ENCODE measurements at places on chromosomes 4 and X. TPM values are rescaled to one million over a fixed set of nuclear protein-coding genes. Genes with fewer than 3 reads are reported as not detected.

AFM gene
- 0.12 TPM for polyA plus RNA-seq

BLTP1 gene
- 49.6 TPM for polyA plus RNA-seq

CXCL13 gene
- polyA plus RNA-seq = 6.4 TPM

TET2 gene
- polyA plus RNA-seq = 36.8 TPM

HMGB3 gene
- polyA plus RNA-seq = 56.9 TPM

IL21 gene
- not detected for polyA plus RNA-seq

UGT8 gene
- polyA plus RNA-seq = 0.59 TPM

AMMECR1 gene
- 9.3 TPM for polyA plus RNA-seq

PLAC1 gene
- polyA plus RNA-seq = 4.0 TPM

DNA sequence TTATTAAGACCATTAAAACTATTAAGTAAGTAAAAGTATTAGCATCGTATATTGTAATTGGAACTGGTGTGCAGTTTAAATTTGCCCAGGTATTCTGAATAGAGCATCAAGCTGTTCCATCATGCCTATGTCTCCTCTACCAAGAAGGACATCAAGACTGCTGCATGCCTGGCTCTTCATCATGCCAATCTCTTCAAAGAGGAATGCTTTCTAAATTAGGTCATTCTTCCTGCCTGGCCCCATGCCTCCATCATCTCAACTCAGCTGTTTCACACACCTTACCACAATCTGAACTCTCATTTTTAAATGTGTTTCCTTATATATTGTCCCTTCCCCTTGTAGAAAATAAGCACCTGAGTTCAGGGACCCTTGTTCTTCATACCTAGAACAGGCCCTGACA, 270.5 kb upstream of the PPARGC1A start:
- no peak for DNase-seq

- DNase-seq = no peak
These were observed 37.0 kb downstream of the NOP14 start for GRCh38 chr4:2925931-2926860.

DNA sequence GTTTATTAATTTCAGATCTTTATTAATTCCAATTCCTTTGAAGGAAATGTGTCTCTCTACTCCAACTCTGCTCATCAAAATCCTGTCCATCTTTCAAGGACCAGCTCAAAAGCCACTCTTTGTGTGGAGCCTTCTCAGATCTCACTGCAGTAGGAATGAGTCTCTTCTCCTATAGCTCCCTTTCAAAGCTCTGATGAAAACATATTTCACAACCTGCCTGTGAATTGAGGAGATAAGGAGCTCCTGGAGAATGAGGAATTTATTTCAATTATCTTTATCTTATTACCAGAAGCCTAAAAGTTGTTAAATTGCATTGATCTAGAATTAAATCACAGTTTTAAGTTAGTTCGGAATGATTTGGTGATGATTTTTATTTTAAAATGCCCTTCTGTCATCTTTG, 92.6 kb upstream of the TRPC3 start:
- no peak for DNase-seq

- peak; percentile 8 for DNase-seq
These were observed 47.5 kb downstream of the PKD2 start for GRCh38 chr4:88054901-88055300.

DNA sequence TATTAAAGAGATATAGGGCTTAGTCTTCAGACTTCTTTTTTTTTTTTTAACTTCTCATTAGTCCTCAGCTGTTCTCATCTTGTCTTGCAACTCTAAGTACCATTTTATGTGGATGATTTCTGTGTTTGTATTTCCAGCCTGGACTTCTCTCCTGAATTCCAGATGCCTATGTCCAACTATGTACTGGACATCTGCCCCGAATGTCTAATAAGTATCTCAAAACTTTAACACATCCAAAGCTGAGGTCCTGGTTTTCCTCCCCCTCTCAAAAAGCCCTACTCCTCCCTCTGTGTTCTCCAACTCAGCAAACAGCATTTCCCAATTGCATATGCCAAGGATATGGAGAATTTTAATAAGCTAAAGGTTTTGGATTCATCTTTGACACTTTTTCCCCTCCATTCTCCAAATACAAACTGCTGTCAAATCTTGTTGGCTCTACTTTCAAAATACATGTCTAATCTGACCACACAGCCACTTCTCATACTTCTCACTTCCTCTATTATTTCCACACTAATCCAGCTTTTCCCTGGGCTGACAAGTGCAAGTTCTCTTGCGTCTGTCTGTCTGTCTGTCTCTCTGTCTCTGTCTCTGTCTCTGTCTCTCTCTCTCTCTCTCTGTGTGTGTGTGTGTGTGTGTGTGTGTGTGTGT, 79.8 kb downstream of the CLCN5 start:
- DNase-seq = no peak

DNA sequence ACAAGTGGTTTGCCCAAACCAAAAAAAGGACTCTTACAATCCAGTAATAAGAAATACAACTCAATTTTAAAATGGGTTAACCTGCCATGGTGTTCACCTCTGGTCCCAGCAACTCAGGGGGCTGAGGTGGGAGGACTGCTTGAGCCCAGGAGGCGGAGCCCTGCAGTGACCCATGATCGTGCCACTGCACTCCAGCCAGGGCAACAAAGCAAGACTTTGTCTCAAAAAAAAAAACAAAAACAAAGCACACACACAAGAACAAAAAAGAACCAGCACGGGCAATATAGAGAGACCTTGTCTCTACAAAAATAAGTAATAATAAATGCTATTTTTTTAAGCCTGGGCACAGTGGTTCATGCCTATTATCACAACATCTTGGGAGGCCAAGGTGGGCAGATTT, 28.7 kb downstream of the ARAP2 start:
- no peak for DNase-seq

GRCh38 chr4:139794158-139794954, 128.7 kb downstream of the MGST2 start:
- peak; percentile 38 for DNase-seq

DNA sequence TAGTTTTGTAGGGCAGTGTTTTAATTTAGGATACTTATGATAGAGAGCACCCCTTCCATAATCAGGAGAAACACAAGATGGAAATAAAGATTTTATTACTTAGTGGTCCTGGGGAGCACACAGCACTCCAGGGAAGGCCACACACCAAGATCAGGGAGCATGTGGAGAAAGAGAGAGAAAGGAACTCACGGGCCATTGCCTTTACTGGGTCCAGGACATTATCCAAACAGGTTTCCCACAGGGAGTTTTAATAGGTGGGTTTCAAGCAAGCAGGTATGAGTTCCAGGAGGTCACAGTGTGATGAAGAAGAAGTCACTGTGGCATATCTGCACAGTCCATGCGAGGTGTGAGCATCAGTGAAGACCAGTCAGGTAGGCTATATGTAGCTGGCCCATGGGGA, 46.8 kb downstream of the NFKB1 start:
- no peak for DNase-seq

GRCh38 chr4:80172203-80172602, 25.1 kb upstream of the PRDM8 start:
- DNase-seq = no peak

- DNase-seq = no peak
These were observed 149.4 kb downstream of the APBB2 start for GRCh38 chr4:41064953-41065352.

DNA sequence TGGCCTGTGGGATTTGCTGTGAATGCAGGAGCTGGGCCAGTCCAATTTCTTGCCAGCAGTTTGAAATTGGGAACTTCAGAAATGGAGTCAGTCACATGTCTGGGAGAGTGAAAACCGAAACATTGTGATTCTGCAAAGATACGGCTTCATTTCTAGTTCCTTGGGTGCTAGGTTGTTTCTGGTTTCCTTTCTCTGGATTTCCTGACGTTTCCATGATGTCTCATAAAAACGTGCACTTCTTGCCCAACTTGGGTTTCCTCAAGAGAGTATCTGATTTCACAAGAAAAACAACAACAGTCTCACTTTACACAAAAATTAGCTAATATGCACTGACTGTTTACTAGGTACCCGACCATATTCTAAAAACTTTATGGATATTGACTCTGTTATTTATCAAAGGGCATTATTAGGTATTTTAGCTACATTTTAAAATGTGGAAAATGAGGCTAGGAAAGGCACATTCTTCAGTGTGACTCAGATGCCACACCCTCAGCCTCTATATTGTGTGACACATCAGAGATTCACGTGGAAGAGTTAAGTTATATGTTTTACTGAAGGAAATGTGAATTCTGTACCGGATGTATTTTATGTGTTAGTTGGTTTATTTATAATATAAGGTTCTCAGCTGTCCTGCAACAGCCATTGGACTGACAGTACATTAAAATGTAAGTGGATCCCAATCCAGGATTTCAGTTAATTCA, 225.0 kb upstream of the PUDP start:
- no peak for DNase-seq

DNA sequence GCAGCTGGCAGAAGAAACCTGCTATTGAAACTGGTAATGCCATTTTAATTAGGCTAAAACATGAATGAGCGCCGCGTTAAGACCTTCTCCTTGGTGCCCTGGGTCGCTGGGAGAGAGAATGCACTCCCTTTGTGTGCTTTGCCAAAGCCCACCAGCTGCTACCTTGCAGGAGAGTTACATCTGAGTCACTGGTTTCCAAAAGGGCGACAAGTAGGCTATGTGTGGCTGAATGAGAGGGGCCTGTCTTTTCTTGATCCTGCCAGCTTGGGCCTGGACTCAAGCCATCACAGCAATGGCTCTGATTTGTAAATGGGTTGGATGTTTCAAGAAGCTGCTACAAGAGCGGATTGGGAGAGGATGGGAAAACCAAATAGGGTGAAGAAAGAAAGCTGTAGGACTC, 81.5 kb downstream of the NHS start:
- no peak for DNase-seq

GRCh38 chr4:95732061-95732460, 107.8 kb upstream of the PDHA2 start:
- DNase-seq = no peak

- DNase-seq = no peak
These were observed 270.0 kb downstream of the ARHGAP24 start for GRCh38 chr4:85744950-85745349.

DNA sequence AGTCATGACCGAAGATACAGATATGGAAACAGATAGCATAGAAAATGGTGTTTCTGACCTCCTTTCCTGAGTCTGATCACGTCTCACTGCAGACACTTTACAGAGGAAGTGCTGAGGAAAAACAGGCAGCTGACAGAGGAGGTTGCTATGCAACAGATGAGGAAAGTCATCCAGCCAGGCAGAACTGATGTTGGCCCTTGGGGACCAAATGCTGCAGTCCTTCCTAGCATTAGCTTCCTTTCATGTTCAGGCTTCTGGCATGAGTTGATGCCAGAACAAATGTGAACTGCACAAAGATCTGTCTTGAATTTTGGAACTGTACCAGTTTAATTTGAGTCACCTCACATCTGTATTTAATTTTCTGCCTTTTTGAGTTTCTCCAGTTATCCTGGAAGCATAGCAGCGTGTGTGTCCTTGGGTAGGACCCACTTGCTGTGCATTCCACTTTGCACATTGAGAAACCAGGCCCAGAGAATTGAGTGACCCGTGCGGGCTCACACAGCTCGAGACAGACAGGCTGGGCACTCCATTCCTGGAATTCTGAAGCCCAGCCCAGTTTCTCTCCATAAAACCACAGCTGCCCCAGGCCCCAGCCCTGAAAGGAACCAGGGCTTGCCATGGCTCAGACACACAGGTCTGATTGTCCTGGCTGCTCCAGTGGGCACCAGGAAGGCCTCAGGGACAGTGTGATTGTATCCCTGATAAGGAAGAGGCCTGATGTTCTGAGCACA, 1.4 kb upstream of the MAGED1 start:
- peak; percentile 88 for DNase-seq

- peak; percentile 13 for DNase-seq
These were observed 673.6 kb upstream of the TENM3 start for GRCh38 chr4:181569553-181569952.

GRCh38 chr4:176259330-176260090, 9.5 kb downstream of the ASB5 start:
- no peak for DNase-seq

GRCh38 chr4:140702096-140702757, 54.0 kb downstream of the TBC1D9 start:
- DNase-seq = no peak

GRCh38 chr4:2085496-2085901, 26.4 kb downstream of the NAT8L start:
- DNase-seq = no peak

DNA sequence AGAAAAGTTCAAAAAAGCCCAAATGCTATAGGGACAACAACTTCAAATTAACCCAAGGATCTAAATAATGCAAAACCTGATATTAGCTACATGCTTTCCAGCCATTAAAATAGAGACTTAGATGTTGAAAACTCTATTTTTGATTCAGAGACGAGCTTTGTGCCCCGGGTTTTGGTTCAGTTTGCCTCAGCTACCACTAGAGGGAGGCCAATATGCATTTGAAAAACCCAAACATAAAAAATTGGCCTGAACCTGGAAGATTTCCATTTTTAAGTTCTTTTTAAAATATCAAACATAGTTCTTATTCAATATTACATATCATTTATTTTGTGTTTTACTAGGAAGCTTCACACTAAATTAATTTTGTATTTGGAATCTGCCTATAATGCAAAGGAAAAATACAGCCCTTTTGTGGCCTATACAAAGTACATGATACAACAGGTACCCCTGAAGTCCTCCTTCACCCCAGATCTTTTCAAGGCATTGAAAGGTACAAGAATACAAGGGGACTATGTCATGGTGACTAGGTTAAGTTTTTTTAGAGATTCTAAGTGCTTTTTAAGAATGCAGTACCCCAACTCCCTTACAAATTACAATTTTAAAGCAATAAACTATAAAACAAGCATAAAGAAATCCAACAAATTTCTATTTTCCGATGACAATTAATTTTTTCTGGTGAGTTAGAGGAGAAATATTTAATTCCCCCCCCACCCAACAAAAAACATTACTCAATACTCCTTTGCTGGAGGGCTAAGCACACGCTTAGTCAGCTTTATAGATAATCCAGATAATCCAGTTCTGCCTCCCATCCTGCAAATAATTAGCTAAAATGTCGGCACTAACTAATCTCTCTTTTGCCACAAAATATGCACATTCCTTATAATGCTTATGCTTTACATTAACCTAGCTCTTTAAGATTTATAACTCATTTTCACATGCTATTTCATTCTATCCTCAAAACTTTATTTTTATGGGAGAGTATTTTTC, 97.7 kb upstream of the PTPN13 start:
- peak; percentile 37 for DNase-seq

DNA sequence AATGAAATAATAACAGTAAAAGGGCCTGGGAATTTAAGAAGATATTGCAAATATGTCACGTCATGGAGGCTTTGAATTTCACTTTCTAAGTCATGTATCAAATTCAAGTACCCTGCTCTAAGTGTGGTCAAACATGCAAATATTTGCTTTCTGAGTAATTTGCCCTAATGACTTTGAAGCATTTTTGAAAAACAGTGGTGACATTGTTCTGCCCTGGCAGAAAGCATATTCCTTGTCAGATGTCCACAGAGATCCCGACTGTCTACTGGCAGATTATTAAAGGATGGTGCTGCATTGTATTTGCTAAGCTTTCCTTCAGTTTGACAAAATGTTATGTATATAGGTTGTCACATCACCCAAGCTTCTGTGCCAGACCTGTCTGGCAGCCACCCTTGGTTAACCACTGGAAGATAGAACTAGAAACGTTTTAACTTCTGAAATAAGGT, 92.5 kb downstream of the ANK2 start:
- DNase-seq = no peak

GRCh38 chr4:167578906-167579305, 344.6 kb upstream of the SPOCK3 start:
- no peak for DNase-seq

All from muscle of arm (tissue), 14 donors.